ENCODE measurements at places on chromosomes 2 and 18.

DNA sequence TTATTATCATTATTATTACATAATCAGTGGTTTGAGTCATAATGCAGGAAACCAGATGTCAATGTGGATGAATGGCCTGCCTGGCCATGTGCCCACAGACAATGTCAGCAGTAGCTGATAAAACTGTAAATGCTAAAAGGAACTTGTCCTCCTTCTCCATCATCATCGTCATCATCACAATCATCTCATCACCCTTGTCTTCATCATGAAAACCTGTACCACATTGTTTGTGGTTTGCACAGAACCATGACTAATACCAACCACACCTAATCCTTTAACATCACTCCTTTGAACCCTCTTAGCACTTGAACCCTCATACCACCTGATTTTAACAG lies 96.0 kb downstream of the HNMT start:
- peak; percentile 56 for DNase-seq

GRCh38 chr18:68847219-68847837 lies 49.4 kb downstream of the CCDC102B start:
- DNase-seq: no peak

DNA sequence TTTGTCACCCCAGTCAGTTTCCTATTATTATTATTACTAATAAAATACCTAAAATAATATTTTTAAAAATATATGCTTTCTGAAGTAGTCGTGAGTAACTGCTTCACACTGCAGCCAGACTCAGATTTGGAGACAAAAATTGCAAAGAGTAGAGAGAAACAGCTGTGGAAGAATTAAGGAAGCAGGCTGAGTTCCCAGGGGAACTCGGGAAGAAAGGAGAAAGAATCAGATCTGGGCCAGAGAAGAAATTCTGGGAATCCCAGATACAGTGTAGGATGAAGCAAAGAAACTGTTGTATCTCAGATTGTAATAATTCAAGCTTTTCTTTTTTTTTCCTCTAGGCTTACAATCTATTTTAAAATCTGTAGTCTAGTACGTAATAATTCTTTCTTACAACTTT lies 182.3 kb downstream of the FTCDNL1 start:
- DNase-seq: no peak

- DNase-seq: no peak
Observed at GRCh38 chr2:36405183-36405582, 49.6 kb downstream of the CRIM1 start.

DNA sequence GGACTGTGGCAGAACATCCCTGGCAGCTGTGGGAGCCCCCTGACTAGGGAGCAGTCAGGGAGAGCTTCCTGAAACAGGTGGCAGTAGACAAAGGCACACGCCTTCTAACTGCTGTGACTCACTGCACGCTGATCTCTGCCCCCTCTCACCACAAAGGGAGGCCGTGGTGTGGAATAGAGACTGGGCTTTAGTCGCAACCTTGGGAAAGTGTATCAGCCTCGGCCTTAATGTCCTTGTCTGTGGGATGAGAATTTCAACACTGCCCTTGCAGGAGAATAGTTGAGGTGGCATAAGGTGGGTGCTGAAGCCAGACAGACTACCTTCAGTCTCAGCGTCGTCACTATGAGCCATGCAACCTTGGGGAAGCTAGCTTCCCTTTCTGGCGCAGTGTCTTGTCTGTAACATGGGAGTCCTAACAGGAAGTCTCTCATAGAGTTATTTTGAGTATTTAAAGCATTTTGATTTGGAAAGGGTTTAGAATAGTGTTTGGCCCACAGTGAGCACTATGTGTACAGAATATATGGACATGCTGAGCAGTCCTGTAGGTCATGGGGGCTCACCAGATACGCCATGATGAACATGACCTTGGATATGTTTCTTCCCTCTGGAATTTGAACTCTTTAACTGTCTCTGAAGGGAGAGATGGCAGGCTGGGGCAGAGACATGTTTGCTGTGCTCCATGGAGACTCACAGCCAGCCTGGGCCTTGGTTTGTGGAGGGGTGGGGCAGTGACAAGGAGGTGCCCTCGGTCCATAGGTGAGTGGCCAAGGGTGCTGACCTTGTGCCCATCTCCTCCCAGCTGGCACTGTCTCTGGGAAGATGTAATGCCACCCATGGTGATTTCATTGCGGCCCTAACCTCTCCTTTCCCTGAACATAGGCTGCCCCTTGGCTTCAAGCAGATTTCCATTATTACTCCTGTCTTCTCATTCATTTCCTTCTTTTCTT lies 29.5 kb upstream of the SMAD7 start:
- DNase-seq: no peak

DNA sequence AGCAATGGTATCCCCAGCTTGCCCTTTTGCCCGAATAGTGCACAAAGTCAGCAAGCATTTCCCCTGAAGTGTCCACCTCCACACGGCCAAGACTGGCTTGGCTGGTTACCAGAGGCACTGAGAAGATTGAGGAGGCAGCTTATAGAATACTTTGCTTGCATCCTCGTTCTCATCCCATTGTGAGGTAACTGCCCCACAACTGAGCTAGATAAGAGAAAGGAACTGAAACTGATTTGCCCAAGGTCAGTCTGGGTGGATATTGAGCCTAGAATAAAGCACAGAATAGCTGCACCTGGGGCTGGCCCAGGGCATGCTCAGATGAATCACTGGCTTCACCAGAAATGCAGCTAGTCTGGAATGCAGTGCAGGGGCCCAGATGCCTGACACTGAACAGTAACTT lies 32.7 kb upstream of the MAP4K3 start:
- no peak for DNase-seq

DNA sequence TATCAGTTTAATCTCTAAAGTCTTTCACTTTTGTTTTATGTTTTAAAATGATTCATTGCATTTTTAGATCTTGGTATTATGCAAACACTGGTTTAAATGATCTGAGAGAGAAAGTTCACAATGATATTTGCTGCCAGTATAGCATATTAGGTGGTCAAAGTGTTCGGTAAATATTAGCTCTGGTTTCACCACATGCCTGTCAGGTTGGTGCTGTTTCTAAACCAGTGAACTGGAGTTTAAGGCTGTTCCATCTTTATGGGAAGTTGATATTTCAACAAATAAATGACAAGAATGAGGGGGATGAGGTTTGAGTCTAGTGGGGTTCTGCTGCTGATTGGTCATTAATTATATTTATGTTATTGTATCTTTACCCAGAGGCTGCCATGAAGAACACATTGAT lies 436.4 kb downstream of the DCDC2C start:
- DNase-seq: no peak

- no peak for DNase-seq
Observed at GRCh38 chr2:16413285-16413684, 252.3 kb downstream of the CYRIA start.

- DNase-seq: peak; percentile 54
Observed at GRCh38 chr2:235746257-235746934, 252.6 kb downstream of the AGAP1 start.

DNA sequence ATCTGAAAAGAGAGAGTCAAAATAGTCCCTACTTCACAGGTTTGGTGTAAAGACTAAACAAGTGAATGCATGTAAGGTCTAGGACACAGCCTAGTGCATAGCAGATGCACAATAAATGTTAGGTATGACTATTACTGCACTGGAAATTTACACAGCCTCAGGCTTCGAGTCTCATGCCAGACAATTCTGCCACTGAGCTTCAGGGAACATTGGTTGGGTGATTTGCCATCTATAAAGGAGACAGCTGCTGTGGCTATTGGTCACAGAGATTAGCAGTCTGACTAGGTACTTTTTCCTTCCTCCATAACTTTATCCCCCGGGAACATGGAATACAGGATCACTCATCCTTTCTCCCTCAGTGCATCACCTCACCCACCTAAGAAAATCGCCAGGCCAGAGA lies 89.2 kb downstream of the FAM124B start:
- no peak for DNase-seq

- no peak for DNase-seq
Observed at GRCh38 chr2:64420677-64421076, 33.3 kb upstream of the LGALSL start.

GRCh38 chr18:62101321-62101721 lies 85.5 kb downstream of the PIGN start:
- DNase-seq: no peak

GRCh38 chr2:236121546-236121945 lies 46.6 kb downstream of the GBX2 start:
- no peak for DNase-seq

DNA sequence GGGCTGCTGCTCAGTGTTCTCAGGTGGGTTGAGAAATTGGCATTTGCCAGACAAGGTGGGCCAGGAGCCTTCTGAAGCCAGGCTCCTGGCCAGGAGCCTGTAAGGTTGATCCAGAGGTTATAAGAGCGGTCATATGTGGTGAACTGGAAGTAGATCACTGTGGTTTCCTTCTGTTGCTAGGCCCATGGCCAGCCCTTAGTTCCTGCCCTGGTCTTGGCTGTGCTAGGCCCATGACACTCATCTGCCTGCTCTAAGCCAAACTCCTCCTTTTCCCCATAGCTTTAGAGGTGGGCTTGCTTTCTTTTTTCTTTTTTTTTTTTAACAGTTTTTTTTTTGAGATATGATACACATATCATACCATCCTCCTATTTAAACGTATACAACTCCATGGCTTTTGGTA lies 5.0 kb upstream of the MGAT5 start:
- no peak for DNase-seq

GRCh38 chr2:146661473-146662096 lies 1183.2 kb upstream of the ACVR2A start:
- peak; percentile 47 for DNase-seq

DNA sequence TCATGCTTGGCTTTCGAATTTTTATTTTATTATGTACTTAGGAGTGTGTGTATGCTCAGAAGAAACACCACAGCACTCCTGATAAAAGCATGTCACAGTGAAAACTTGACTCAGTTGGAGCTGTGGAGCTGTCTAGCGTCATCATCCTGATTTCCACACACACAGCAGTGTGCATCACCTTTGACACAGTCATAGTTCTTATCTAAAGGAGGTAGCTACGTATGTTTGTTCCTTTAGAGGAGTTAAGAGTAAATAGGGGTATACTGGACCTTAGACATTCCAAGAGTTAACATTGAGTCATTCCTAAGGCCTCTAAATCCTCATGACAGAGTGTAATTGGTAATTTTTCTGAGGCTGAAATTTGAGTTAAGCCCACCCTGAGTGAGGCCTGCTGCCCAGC lies 96.9 kb downstream of the PHLPP1 start:
- DNase-seq: no peak

GRCh38 chr2:129720360-129720759 lies 259.1 kb upstream of the RAB6C start:
- no peak for DNase-seq

GRCh38 chr18:33014060-33014796 lies 241.4 kb upstream of the KLHL14 start:
- DNase-seq: no peak

GRCh38 chr2:233563663-233564430 lies 2.7 kb downstream of the USP40 start:
- no peak for DNase-seq

- DNase-seq: no peak
Observed at GRCh38 chr2:19864381-19864780, 37.4 kb downstream of the TTC32 start.

DNA sequence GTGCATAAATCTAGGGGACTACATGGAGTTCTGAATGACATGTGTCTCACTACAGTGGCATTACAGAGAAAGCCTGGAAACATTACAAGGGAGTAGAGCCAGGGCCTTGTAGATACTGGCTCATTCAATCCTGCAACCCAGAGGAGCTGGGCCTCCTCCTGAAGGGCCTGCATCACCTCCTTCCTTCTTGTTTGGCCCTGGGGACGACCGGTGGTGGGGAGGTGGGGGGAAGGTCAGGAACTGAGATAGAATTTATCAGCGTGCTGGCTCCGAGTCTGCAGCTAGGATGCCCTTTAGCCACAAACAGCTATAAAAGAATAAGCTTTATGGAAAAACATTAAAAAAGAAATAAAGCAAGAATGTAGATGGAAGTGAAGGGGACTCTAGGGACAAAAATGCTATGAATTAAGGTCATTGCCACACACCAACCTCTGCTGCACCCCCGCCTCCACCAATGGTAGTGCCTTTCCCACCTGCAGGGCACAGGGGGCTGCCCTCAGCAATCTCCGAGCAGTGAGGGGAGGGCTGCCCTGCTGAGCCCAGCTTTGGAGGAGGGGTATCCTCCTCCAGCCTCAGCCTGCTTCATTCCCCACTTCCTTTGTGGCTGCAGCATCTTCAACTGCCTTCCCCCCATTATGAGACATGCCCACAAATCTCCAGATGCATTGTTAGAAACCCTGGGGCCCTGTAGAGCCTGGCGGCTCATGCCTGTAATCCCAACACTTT lies 149.0 kb downstream of the MSH2 start:
- DNase-seq: no peak

DNA sequence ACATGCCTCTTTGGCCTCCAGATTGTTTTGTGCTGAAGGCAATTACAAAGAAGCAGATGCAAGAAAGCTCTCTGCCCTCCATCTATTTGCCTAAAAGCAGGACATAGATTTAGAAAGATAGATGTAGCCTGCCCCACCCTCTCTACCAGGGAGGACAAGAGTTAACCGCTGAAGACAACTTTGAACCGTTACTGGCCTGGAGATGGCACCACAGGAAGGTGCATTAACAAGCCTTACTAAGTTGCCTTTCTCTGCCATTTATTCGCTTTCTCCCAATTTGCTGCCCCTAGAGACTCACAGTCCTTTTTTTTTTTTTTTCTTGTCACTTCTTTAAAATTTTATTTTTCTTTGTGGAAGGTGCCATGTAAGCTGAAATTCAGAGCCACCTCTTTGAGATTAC lies 28.8 kb upstream of the RMDN2 start:
- no peak for DNase-seq

DNA sequence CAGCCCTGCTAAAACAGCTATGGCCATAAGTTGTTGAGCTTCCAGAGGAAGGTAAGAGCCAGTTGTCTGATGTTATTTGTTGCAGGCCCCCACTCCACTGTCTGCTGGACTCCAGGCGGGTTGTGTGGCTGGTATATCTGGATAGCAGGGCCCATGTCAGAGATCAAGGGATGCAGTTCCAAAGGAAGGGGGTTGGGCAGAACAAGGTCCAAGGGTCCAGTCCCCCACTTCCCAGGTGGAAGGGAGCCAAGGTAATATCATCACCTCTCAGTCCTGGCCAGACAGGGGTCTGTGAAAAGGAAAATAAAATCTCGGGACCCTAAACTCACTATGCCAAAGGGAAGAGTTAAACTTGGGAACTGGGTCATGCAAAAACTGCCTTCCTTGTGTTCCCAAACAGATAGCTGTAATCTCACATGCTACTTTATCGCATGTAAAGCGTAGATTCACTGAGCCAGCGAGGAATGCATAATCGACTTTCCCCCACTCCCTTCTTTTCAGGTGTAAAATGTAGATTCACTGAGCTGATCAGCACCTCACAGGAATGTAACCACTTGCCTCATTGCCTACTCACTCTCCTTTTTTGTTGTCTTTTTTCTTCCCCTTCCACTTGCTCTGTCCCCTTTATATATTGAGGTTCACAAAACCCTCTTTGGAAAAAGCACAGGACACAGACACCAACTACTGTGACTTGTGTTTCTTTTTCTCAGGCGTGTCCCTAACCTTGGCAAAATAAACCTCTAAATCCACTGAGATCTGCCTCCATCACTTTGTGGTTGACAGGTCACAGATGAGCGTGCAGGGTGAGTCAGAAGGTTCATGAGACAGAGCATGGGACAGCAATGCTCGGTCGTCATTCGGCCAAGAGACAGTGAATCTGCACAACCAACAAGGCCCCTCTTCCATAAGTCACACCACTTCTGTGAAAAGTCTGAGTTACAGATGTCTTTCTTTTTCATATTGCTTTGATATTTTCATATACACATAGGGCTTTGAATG lies 255.3 kb upstream of the SIX2 start:
- DNase-seq: no peak

- no peak for DNase-seq
Observed at GRCh38 chr2:232890536-232890895, 20.5 kb downstream of the SNORC start.

GRCh38 chr2:227507963-227508362 lies 36.0 kb downstream of the AGFG1 start:
- no peak for DNase-seq

Data from NCI-H1436 (cell line).